ENCODE measurements at places on chromosomes 3 and 15.

DNA sequence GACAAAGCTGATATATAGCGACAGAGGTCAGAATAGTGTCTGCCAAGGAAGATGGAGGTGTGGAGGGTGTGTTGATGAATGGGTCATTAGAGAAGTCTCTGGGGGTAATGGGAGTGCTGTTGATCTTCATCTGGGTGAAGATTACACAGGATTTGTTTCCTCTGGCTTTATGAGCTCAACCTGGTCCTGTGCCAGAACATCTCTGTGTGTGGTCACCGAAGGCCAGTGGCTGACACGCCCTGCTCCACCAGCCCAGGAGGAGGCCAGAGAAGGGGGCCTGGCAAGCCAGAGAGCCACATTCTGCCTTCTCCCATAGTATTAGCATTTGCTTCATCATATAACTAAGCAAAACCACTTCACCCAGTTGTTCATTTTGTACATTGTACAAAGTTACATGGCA is 121.1 kb downstream of the ZNF621 start:
- DNase-seq, result no peak

DNA sequence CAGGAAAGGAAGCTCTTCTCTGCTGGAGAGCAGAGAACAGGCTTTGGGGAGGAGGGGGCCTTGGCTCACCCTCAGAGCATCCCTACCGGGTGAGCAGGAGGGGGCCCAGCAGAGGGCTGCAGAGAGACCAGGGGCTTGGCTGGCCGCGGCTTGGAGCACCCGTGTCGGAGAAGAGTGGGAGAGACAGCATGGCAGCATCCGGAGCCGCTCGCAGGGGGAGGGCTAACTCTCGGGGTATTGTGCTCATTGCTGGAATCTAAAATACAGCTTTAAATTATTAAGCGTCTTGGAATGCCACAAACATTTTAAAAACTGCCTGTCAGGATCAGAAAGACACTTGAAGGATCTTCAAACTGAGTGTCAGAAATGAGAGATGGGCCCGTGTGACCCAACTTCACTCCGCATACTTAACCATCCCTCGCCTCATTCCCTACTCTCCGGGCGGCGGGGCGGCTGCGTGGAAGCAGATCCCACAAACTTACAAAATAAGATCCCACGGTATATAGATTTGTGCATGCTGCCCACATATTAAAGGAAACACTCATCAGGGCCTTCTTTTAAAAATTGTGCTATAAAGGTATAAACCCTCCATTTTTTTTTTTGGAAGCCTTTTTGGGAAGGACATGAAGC is 53.9 kb downstream of the EIF4E3 start:
- DNase-seq, result no peak

- no peak for DNase-seq
These were observed 76.2 kb downstream of the CCK start for GRCh38 chr3:42189736-42190135.

GRCh38 chr3:149340310-149340933 is 7.0 kb upstream of the TM4SF18 start:
- no peak for DNase-seq

GRCh38 chr15:94322141-94322540 is 90.8 kb downstream of the MCTP2 start:
- no peak for DNase-seq

DNA sequence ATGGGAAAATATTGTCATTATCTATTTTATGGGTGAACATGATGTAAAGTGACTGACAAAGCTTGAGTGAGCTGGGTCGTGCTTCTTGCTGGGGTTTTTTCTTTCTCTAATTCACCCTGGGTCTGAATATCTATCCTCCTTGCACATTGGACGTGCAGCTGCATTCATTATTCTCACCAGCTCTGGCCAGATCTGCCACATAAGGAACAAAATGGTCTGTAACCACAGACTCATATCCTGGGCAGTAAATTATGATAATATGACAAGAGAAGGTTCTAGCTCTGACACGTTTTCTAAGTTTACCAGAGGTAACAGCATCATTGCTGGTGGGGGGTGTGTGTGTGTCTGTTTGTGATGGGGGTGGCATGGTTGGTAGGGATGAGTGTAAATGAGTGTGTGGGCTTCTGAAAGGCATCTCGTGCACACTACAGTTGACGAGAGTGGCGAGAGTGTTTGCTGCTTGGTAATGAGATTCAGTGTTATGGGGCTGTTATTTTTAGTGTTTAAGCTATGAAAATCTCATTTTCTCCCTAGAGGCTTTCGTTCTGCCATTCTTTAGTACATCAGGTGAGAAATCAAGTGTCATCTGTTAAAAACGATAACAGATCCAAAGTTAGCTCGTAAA is 418.4 kb downstream of the PDCD6IP start:
- peak; percentile 5 for DNase-seq

DNA sequence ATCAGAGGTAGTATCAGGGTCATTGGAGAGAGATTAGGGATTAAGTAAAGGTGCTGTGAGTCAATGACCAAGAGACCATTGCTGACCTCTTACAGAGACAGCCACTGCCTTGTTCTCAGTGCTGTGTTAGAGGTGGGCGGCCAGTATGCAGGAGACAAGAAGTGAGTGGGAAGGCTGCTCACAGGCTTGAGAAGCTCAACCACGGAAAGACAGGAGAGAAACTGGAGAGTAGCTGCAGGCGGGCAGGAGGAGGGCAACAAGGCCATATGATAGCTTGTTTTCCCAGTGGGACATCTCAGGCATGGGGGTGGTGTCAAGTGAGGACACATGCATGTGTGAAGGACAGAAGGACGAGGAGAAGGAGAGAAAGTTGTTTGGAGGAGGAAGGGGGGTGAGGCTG is 237.3 kb downstream of the PDCD6IP start:
- DNase-seq, result no peak

DNA sequence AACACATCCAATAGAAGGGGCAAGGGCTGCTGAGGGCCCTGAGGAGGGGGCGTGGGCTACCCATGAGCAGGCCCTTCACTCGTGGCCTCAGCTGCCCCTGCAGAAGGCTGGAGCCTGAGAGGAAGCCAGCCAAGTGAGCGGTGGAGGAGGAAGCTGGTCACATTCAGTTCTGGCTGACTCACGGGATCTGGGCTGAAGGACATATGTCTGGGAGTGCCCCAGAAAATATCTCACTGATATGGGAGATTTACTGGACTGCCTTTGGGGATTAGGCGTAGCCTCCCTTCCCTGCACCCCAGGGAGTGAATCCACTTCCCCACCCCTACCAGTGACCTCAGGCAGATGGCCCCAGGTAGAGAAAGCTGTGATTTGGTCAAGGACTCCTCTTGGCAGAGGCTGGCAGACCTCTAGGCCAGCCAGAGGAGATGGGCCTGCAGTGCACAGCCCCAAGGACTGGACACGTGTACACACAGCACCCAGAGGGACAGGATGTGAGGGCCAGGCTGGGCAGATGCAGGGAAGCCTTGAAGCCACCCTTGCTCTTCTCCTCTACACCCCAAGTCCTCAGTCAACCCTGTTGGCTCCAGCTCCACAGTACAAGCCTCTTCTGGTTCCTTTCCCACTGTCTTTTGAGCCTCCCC is 14.2 kb upstream of the ANKDD1A start:
- no peak for DNase-seq

- no peak for DNase-seq
These were observed 33.5 kb downstream of the SLCO2A1 start for GRCh38 chr3:133996251-133996661.

DNA sequence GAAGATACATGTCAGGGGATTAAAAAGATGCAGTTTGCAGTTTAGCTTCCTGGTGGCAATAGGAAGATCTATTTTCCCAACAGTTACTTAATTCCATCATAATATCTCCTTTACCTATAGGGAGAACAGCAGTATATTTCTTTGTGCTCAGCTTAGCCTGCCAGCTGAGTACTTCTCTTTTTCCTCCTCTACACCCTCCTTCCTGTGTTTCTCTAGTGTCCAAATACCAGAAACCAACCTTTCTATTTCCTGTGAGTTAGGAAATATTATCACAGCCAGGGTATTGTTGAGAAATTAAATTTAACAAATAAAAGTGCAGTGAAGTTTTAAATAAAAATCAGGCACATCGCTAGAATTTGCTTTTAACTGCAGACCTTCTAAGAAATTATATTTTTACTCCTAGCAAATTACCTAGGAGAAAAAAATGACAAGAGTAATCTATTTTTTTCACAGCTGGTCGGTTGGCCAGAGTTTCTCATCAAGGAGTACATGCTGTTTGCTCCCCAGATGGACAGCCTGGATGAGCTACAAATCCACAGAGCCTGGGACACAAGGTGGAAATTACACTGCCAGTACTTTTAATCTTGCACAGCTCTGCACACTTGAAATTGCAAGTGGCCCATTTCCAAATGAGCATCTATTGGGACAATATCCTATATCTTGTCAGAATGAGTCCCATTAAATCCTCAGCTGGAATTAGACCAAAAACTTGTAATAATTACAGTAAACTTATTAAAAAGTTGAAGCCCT is 185.2 kb upstream of the CFAP20DC start:
- DNase-seq, result no peak

DNA sequence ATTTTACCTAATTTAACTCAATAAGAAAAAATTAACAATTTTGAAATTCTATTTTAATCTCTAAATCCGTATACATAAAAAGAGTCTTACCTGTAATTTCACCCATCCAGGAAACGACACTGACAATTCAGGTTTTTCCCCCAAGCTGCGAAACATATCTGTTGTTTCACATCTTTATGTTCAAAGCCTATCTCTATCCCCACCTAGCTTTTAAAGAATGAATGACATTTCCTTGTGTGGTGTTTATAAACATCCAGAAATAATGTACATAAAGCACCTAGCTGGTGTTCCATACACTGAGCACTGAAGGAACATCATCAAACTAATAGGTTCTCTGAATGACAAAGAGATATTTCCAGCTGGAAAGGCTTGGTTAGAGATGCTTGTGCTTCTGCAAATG is 867.8 kb downstream of the SQOR start:
- DNase-seq, result no peak

DNA sequence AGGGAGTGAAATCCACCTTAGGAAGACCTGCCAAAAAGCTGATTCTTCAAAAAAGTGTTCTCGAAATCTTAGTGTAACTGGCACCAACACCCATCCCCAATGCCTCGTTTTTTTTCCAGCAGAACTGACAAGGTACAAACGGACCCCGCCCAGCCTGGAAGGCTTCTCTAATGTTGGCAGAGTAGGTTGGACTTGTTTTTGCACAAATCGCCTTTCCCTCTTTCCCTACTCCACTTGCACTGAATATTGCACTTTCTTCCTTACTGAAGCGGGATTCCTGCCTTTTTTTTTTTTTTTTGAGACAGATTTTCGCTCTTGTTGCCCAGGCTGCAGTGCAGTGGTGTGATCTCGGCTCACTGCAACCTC is 544 bp upstream of the TIMMDC1 start:
- DNase-seq, result no peak

DNA sequence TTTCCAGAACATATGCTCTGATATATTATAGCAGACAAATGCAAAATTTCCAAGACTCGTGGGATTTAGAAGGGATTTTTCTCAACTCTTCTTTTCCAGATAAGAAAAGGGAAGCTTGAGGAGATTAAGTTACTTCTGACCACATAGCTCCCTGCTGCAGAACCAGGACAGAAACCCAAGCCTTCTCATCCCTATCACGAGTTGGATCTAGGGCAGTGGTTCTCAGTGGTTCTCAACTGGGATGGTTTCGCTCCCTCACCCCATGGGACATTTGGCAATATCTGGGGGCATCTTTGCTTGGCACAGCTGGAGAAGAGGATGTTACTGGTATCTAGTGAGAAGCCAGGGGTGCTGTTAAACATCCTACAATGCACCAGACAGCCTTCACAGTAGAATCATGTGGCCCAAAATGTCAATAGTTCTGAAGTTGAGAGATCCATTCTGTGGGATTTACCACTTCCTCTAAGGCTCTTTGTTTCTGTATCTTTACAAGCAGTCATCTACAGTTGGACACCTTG is 64.2 kb downstream of the LIPC start:
- no peak for DNase-seq

GRCh38 chr3:127750226-127751031 is 71.9 kb downstream of the MGLL start:
- DNase-seq, result peak; percentile 47

DNA sequence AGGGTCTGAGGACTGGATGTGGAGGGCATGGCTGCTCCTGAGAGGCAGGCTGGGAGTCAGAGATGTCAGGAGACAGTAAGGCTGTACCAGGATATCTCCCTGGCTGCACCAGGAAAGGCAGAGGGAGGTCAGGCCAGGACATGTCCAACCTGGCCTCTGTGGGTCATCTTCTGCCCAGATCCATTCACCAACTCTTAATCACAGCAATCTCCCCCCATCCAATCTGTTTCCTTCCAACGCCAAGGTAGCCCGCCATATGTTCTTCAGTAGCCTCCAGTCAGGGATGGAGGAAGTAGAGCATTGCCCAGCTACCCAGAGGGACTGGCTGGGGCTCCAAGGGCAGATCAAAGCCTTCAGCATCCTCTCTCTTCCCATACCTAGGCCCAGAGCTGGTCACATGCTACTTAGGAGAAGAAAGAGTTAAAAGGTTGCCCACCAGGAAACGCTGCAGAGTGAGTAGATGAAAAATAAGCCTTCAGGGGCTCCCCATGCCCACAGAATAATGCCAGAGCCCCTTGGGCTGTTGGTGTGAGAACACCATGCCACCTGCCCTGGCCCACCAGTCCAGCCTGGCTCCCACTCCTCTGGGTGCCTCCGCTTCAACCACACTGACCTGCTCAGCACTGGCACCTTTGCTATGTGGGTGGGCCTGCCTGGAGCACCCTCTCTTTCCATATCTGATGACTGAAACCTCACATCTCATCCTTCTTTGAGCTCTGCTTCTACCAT is 176.8 kb downstream of the MEGF11 start:
- no peak for DNase-seq

- DNase-seq, result peak; percentile 44
These were observed 130.2 kb downstream of the CHSY1 start for GRCh38 chr15:101121511-101122090.

- DNase-seq, result no peak
These were observed 56.8 kb upstream of the NANOGP8 start for GRCh38 chr15:35141743-35142471.

DNA sequence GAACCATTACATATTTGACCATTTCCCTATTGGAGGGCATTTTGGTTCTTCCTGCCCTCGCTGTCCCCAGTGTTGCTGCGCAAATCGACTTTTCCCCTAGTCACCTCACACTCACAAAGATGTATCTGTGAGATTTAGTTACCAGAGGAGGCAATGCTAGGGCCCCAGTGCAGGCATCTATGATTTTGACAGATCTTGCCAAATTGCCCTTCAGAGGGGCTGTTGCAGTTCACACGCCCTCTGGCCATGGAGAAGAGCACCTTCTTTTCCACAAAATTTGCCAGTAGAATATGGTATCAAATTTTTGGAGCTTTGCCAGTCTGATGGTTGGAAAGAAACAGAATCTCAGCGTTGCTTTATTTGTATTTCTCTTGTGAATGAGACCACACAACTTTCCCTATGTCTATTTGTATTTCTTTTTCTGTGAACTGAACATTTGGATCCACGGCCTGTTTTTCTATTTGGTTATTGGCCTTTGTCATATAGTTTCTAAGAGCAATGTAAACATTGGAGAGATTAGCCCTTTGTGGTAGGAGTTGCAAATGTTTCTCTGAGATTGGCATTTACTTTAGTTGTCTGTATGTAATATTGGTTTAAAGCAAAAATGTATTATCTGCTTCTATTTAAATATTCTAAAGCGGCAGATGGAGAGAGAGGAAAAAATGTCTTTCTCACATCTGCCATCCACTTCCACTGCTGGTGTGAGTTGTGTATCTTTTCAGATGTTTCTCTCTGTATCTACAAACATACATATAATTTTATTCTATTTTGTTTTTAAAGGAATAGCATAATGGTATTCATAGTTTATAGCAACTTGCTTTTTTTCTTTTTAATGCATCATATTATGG is 66.1 kb downstream of the DNASE1L3 start:
- DNase-seq, result no peak

GRCh38 chr3:13072239-13072599 is 1.0 kb downstream of the IQSEC1 start:
- DNase-seq, result peak; percentile 74

- DNase-seq, result no peak
These were observed 36.6 kb downstream of the ATP6V1A start for GRCh38 chr3:113783463-113783862.

Measured in germinal center (tissue), 1 donor.